ENCODE measurements at places on chromosomes 6 and 20.

DNA sequence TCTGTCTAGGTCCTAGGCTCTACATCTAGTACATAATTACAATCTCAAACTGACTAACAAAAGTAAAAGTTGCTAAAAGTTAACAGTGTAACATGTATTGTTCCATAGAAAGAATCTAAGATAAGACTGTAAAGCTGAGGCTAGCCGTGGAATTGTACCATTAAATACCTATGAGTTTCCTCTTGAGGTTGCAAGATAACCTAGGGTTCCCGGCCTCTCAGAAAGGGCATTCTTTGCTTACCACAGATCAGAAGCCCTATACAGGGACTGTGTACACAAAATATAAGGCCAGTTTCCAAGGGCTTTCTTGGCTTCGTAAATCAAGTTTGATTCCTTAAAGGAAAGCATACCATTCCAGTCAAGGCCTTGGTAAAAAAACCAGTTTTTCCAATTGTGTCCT, 11.5 kb upstream of the SLC52A3 start:
- no peak for DNase-seq

DNA sequence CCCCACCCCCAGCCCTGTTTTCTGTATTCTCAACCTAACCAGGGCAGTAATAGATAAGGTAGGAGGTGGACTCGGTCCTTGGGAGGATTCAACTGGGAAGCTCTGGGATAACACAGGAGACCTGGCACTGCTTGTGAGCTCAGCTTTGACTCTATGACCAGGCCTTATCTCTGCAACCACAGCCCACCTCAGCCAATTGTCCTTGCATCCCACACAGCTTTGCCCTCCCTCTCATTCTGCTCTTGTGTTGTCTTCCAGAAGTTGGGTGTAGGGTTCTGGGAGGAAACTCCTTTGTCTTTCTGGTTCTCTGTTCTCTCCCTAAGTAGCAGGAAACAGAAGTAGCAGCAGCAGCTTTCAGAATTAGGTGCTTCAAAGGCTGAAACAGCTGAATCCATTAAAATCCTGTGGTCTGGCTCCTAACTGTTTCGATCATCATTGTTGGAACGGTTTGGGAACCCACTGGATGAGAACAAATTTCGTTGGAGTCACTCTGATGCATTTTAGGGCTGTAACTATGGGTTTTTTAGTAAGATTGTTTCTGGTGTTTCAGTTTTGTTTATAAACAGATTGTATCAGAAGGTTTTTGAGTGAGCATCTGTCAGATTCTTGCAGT, 32.4 kb upstream of the SNX9 start:
- no peak for DNase-seq

DNA sequence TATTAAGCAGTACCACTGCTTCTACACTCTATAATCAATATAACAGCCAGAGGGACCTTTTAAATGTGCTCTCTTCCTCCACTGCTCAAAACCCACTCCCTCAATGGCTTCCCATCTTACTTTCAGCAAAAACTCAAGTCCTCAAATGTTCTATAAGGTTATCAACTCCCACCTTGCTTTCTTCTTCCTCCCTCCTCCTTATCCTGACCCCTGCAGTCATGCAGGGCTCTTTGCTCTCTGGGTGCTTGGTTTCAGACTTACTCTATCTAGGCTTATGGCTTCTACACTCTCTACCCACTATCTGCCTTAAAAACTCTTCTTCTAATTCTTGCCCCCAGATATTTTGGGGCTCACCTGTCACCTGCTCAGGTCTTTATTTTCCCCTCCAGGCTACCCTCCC, 5.3 kb downstream of the ARHGAP18 start:
- no peak for DNase-seq

GRCh38 chr20:19048995-19049501, 163.4 kb upstream of the SLC24A3 start:
- DNase-seq: no peak

DNA sequence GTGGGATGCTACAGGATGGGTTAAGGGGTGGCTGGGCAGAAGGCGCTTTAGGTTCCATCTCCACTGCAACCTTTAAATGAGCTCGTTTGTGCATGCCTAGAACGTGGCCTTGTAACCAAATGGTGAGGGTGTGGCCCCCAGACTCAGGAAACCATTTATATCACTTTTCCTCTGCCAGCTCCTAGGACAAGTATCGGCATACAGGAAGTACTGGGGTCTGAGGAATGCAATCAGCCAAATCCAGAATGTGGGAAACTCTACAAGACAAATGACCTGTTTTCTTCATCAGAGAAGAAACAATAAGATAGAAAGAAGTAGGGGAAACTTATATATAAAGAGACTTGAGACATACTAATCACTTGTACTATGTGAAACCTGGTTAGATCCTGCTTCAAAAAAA, 21.2 kb downstream of the AK9 start:
- no peak for DNase-seq

- no peak for DNase-seq
Measured at GRCh38 chr6:138346302-138347195, 31.2 kb upstream of the SMIM28 start.

DNA sequence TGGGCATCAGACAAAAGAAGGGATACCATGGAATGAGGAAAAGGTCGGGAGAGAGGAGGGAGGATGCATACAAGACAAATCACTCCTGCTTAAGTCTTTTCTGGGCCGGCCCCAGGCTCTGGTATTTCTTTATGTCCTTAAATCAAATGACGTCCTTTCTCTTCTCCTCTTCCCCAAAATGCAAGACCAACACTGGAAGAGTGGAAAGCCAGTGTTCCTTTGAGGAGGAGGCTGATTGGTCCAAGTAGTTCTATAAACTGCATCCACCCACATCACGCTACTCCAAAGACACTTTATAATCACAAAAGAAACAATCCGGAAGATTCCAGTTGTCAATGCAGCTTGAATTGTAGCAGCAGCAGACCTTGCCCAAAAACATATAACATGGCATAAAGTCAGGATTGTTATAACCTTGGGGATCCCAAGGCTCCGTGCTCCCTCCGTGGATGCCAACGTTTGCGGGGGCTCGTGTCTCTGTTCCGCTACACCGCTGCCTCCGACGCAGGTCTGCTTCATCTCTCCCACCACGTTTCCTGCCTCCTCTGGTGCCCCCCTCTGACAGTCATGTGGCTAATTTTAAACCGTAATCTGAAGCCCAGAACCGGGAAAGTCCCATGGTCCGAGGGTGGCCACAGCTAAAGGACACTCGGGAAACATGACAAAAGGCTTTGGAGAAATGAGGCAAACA, 47.1 kb downstream of the MCUR1 start:
- peak; percentile 46 for DNase-seq

- DNase-seq: no peak
Measured at GRCh38 chr6:136660727-136661126, 110.5 kb upstream of the MAP7 start.
